ENCODE measurements at places on chromosomes 5 and 9. TPM values are rescaled to one million over a fixed set of nuclear protein-coding genes. Genes with fewer than 3 reads are reported as not detected.

Gene TICAM2
- polyA plus RNA-seq = 0.63 TPM

Gene TEK
- 7.1 TPM for polyA plus RNA-seq

DNA sequence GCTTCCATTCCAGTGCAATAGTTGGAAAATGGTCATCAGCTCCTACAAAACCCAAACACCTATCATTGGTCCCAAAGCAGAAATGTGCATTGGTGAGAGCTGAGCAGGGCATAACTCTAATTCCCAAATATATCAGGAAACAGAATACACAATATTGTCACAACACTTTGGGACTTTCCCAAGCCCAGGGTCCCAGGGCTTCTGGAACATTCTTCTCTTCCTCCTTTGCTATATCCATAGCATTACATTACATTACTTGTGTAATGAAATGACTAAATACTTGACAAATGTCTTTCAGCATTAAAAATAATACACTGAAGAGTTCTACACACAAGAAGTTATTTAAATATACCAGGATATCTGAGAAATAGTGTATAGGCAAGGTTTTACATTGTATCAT is 45.6 kb downstream of the LIX1 start:
- no peak for DNase-seq

GRCh38 chr5:171776770-171777759 is 8.6 kb upstream of the SMIM23 start:
- no peak for DNase-seq

GRCh38 chr5:54822324-54822687 is 163.1 kb downstream of the ESM1 start:
- no peak for DNase-seq

DNA sequence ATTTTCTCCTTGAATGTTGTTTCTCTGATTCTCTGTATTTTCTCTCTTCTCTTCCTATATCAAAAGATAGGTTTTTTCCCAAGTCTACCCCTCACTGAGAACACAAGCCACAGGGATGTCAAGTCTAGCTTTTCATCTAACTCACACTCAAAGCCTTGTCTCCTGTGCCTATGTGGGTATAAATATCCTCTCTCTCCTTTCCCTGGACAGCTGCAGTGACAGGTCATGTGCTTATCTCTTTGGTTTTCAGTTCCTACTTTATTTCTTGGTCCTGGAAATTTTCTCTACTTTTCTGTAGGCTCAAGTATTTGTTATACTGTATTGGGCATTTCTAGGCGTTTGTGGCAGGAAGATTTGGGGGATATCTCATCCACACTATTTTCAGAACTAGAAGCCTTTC is 182.4 kb upstream of the MVB12B start:
- no peak for DNase-seq

DNA sequence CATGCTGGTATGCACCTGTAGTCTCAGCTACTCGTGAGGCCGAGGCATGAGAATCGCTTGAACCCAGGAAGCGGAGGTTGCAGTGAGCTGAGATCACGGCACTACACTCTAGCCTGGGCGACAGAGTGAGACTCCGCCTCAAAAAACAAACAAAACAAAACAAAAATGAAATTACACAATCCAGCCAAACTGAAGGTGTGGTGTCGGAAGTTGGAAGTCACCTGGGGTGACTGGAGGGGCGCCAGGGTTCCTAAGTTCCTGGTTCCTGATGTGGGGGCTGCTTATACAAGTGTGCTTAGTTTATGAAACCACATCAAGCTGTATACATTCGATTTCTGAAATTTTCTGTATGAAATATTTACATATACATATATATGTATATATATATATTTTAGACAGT is 3.7 kb upstream of the DOLPP1 start:
- DNase-seq = no peak

DNA sequence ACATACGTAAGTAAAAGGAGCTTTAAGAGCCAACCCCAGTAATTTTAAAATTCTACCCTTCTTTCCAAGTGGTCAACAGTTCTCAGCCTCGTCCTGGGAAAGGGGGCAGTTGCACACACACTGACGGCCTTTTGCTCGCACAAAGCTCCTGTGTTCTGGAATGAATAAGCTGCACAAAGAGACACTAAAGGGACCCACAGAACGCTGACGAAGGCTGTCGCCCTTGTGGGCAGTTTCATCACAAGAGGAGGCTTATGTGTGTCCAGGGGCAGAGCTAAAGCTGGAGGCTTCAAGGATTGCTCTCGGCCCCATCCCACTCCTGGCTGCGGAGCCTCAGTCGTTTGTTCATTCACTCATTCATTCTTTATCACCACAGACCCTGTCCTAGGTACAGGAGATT is 67.0 kb upstream of the NEK6 start:
- DNase-seq = no peak

DNA sequence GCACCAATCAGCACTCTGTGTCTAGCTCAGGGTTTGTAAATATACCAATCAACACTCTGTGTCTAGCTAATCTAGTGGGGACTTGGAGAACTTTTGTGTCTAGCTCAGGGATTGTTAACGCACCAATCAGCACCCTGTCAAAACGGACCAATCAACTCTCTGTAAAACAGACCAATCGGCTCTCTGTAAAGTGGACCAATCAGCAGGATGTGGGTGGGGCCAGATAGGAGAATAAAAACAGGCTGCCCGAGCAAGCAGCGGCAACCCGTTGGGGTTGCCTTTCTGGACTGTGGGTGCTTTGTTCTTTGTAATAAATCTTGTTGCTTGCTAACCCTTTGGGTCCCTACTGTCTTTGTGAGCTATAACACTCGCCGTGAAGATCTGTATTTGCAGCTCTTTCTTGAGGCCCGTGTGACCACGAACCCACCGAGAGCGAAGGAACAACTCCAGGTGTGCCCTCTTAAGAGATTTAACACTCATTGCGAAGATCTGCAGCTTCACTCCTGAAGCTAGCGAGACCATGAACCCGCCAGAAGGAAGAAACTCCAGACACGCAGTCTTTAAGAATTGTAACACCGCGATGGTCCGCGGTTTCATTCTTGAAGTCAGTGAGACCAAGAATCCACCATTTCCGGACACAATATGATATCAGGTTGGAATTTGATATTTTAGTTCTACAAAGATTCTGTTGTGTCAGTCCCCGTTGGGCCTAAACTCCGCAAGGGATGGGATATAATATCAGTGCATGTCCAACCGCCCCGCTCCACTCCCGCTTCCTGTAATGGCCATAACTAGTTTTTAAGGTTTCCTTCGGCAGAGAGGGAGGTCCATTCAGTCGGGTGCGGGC is 740 bp upstream of the TRMT10B start:
- no peak for DNase-seq

Data from psoas muscle (tissue), 8 donors.